ENCODE measurements at places on chromosomes 4 and X.

GRCh38 chr4:153266988-153267387, 62.7 kb downstream of the TRIM2 start:
- no peak for DNase-seq

- DNase-seq: no peak
Observed at GRCh38 chrX:108704839-108705238, 31.5 kb downstream of the IRS4 start.

GRCh38 chr4:138389976-138390685, 148.0 kb upstream of the SLC7A11 start:
- DNase-seq: no peak

GRCh38 chr4:102735582-102735981, 25.2 kb downstream of the MANBA start:
- DNase-seq: no peak

- DNase-seq: no peak
Observed at GRCh38 chr4:154727540-154727939, 16.3 kb upstream of the LRAT start.

- no peak for DNase-seq
Observed at GRCh38 chr4:94412019-94412657, 39.6 kb upstream of the PDLIM5 start.

DNA sequence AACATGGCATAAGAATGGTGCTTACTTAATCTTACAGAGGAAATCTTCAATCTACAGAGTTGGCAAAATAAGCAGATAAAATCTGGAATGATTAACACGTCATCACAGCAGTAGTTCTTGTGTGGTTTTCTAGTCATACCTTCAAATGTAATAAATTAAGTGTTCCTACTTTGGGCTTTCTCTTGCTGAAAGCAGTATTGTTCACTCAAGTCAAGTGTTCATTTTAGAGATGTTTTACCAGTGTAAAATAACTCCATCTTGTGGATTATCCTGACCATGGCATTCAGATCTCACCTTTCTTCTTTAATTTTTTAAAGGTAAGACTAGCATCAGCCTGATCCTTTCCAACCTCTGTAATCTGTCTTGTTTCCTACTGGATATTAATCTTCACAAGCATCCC, 72.9 kb downstream of the ADAMTS3 start:
- no peak for DNase-seq
